ENCODE measurements at places on chromosomes 3 and 15.

DNA sequence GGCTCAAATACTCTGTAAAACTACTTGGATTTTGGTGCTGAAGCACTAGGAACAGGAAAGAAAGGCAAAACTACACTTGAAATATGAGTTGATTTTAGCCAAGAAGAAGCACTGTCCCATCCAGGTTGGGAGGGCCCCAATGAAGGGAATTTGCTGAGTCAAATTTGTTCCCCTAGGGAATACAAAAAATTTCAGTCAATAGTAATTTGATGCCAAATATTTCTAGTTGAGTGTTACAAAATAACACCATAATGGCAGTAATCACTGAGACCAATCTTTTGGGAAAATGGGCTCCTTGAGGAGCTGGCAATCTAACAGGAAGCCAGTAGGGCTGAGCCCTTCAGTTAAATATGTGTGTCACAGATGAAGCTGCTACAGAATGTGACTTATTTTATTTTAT is 896.9 kb downstream of the DIPK2A start:
- no peak for DNase-seq

DNA sequence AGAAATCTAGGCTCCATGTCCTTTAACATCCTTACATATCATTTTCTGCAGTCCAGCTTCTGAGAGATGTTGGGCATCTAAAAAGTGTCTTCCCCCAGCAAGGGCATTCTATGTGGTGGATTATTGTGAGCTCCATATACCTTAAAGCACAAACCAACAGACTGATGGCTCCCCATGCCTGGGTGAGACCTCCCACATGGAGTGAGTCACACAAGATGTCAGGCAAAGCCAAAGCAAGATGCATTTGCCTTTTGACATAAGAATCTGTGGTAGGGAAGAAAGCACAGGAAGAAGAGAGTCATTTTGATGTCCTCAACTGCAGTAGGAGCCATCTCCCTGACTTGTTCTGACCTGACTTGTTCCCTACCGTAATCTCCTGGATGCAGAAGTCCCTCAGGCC is 238.7 kb upstream of the EIF1B start:
- DNase-seq = no peak

- no peak for DNase-seq
Measured at GRCh38 chr3:194205675-194206133, 69.8 kb downstream of the HES1 start.

DNA sequence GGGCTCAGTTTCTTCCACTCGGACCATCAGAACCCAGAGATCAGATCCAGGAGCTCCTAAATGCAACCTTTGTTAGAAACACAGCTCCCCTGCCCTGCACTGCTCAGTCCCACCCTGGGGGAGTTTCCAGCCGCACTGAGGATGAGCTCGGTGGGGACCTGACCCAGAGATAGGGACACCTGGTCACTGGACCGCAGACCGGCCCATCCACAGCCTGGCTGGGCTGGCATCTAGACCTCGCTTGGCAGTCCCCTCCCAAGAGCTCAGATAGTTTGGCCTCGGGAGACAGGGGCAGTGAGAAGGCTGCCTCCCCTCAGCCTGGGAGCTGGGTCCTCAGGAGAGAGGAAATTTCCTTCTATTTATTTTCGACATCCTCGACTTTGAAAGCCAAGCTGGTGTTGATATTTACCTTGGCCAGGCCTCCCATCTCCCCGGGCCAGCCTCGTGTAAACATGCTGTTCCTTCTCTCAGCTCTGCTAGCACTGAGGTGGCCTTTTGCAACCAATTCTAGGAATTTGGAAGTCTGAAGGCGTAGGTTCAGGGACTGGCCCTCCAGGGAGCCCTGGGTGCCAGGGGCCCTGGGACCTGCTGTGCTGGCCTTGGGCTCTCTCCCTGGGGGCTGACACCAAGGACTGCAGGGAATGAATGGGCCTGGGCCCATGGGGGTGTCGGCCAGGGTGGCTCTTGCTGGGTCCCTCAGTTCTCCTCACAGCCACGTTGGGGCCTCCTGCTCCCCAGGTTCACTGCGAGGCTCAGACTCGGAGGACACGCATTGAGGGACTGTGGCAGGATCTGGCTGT is 90.1 kb downstream of the VGLL4 start:
- no peak for DNase-seq

GRCh38 chr15:46502667-46503066 is 867.8 kb downstream of the SQOR start:
- no peak for DNase-seq

DNA sequence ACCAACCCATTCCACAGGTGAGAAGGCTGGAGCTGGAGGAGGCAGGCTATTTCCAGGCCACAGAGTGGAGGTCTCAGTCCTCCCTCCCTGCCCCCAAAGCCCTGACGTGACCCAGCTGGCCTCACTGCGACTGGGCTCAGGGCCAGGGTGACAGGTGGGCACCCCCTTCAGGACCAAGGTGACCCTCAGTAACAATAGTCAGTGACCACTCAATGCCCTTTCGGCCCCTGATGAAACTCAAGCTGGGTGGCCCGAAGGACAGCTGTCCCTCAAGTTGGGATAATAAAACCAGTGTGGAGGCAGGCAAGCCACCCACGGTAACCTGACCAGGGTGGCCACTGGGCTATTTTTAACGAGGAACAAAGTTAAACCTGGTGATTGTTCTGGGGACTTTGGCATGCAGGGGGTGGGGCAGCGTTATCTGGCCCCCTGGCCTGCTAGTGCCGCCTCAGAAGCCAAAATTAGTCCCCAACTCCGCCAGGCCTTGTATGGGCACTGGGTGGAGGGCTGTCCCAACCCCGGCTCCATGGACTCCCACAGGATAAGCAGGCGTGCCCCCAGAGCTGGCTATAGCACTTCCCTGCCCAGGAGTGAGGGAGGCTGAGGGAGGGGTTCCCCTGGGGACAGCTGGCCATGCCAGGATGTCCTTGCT is 1.1 kb downstream of the TNNC1 start:
- DNase-seq = no peak
